ENCODE measurements at places on chromosomes 11 and 22. TPM values are rescaled to one million over a fixed set of nuclear protein-coding genes. Genes with fewer than 3 reads are reported as not detected.

- DNase-seq = no peak
Measured at GRCh38 chr11:65266210-65266609, 4.4 kb downstream of the POLA2 start.

DNA sequence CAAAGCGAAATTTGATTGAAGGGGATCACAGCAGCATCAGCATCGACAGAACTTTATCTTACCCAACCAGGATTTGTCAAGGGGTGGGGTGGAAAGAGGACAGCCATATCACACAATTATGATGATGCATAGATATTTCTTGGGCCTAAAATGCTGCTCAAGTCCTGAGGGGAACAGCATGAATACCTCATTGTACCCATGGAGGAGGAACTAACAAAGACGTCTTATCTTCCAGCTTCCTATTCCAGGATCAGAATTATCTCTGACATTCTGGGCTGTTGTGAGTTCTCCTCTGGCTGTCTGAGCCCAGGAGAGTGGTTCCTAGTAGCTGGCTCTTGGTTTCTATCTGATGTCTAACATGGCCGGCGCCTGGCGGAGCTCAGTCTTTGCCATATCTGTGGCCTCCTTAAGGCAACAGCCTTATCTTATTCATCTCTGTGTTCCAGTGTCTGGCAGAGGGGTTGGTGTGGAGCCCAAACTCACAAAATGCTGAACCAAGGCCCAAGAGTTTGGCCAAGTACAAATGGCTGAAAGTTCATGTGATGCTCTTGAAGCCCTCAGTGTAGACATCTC lies 68.2 kb upstream of the TIMP3 start:
- no peak for DNase-seq

DNA sequence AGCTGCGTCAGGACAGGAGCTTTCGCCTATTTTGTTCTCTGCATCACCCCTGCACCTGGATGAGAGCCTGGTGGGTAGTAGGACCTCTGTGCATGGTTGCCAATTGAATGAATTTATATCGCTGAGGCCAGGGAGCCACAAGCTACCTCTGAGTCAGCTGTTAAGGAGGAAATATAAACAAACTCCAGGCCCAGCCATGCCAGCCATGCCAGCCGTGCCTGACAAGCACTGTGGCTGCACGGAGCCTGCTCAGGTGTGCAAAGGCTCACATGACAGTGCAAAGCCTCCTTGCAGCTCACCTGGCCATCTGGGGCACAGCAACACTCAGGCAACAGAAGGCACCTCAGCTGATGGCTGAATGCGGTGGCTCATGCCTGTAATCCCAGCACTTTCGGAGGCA lies 33.7 kb upstream of the LINC01488 start:
- no peak for DNase-seq

The APOL4 gene
- 6.5 TPM for total RNA-seq

- no peak for DNase-seq
Measured at GRCh38 chr11:75077316-75077715, 19.4 kb downstream of the OR2AT4 start.

- no peak for DNase-seq
Measured at GRCh38 chr11:60959431-60959830, 7.5 kb upstream of the SLC15A3 start.

The LTBP3 gene
- 125 TPM for total RNA-seq

GRCh38 chr11:112465433-112466024 lies 204.9 kb upstream of the PLET1 start:
- DNase-seq = no peak
